Activated CD8-positive, alpha-beta memory T cell treated with anti-CD3 and anti-CD28 coated beads, Interleukin-2, amount 10 ng/mL, durations not matched to agents 7 days and 5 days (primary cell): ENCODE measurements at places on chromosomes 1 and 21.

GRCh38 chr21:41928621-41929220 lies 25.1 kb downstream of the C2CD2 start:
- no peak for DNase-seq

- no peak for DNase-seq
These were observed 2.6 kb upstream of the CFAP45 start for GRCh38 chr1:159902541-159902940.

- no peak for DNase-seq
These were observed 23.9 kb downstream of the CD2 start for GRCh38 chr1:116777831-116778830.

GRCh38 chr1:53328541-53329499 lies 950 bp upstream of the LRP8 start:
- peak; percentile 58 for DNase-seq

GRCh38 chr1:3312898-3313575 lies 141.4 kb upstream of the ARHGEF16 start:
- peak; percentile 56 for DNase-seq

DNA sequence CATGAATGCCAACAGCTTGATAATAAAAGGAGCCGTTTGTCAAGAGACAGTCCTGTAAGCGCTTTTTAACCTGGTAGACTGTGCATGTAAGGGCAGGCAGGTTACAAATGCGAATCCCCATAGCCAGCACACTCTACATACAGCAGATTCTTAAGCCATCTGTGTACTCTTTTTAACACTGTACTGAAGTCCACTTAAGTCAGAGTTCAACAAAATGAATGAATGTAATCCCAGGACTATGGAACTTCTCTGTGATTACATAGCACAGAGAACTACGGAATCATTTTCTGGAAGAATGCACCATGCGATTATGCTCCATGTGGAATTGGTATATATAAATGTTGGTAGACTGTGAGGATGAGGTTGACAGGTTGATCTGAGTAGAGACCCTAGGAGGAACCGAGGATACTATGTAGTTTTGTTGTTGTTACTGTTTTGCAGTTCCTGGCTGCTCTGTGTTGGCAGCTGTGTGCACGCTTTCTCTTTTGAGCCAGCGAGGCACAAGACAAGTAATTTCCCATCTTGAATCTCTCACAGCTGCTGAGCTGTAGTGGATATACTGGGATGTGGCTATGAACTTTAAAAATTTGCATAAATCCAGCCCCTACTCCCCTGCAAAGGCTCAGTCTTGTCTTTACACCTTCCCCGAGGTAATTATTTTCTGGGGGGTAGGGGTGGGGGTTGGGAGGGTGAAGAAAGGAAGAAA lies 21.9 kb downstream of the LRRC8D start:
- no peak for DNase-seq

DNA sequence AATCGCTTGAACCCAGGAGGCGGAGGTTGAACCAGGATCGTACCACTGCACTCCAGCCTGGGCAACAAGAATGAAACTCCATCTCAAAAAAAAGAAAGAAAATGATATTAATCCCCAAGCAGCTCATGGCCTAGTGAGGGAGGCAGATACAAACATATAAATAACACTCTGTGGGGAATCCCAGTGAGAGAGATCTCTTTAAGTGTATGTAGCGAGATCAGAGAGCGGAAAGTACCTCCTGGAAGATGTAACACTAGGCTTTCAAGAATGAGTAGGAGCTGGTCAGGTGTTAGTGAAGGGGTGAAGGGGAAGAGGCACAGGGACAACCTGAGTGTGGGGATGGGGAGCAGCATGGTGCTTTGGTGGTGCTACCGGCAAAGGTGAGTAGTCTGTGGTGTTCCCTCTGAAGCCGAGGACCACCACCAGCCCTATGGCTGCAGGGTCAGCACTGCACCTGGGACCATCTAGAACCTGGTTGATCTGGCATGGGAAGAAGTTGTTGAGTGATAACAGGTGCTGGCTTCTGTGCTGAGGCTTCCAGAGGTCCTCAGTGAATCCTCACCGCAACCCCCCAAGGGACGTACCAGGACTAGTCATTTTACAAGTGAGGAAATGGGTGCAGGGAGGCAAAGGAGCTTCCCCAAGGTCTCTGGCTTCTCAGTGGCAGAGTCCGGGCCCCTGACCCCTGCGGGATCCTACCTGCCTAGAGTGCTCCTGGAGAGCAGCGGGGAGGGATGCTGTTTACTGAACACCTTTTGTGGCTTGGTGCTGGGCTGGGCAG lies 367.6 kb upstream of the VAMP3 start:
- peak; percentile 21 for DNase-seq

DNA sequence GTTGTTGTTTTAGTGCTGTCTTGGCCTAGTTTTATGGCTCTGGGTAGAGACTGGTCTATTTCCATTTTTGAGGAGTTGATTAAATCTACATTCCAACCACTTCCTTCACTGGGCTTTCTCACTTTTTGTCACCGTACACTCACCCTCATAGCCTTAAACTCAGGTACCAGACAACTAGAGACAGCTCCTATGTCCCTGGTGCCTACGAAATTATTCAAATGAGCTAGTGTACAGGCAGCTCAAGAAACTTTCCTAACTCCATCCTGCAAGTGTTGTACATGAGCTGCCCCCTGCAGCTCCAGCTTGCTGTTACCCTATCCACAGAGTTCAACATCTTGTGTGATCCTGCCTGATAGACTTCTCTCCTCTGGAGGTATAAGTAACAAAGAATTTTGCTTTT lies 704.8 kb upstream of the RGS18 start:
- no peak for DNase-seq

GRCh38 chr1:55301912-55302311 lies 86.7 kb upstream of the USP24 start:
- no peak for DNase-seq

GRCh38 chr1:67853704-67854103 lies 20.4 kb upstream of the GNG12 start:
- no peak for DNase-seq

GRCh38 chr1:117795190-117795589 lies 134.2 kb downstream of the GDAP2 start:
- no peak for DNase-seq
